ENCODE measurements at places on chromosomes 3 and 15. TPM values are rescaled to one million over a fixed set of nuclear protein-coding genes. Genes with fewer than 3 reads are reported as not detected.
A peak's percentile ranks its signal among the peaks of the same experiment; 100 is the strongest.

- DNase-seq, result no peak
These were observed 26.7 kb downstream of the CEP70 start for GRCh38 chr3:138567403-138567802.

DNA sequence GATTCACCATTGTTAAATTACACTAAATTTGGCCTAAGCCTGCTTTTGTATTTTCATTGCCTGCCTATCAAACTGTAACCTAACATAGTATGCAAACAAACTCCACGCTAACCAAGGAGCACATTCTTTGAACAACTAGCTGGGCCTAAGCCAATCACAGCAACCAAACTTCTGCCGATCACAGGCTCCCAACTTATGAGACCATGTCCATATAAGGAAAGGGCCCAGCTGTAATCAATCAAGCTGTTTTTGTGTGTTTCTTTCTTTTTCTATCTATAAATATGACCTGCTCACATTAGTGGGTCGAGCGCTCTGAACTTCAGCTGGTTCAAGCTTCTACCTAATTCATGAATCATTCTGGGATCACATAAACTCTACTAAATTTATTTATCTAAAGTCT, 473.6 kb downstream of the SI start:
- no peak for DNase-seq

- DNase-seq, result no peak
These were observed 189.0 kb upstream of the HES1 start for GRCh38 chr3:193946945-193947344.

GRCh38 chr15:66644000-66644787, 57.8 kb upstream of the SMAD6 start:
- no peak for DNase-seq

GRCh38 chr3:27730774-27731659, 8.9 kb upstream of the EOMES start:
- DNase-seq, result no peak

GRCh38 chr3:38638354-38638753, 11.1 kb downstream of the SCN5A start:
- DNase-seq, result no peak

- DNase-seq, result no peak
These were observed 215.5 kb upstream of the KCNMB2 start for GRCh38 chr3:178320456-178321351.

DNA sequence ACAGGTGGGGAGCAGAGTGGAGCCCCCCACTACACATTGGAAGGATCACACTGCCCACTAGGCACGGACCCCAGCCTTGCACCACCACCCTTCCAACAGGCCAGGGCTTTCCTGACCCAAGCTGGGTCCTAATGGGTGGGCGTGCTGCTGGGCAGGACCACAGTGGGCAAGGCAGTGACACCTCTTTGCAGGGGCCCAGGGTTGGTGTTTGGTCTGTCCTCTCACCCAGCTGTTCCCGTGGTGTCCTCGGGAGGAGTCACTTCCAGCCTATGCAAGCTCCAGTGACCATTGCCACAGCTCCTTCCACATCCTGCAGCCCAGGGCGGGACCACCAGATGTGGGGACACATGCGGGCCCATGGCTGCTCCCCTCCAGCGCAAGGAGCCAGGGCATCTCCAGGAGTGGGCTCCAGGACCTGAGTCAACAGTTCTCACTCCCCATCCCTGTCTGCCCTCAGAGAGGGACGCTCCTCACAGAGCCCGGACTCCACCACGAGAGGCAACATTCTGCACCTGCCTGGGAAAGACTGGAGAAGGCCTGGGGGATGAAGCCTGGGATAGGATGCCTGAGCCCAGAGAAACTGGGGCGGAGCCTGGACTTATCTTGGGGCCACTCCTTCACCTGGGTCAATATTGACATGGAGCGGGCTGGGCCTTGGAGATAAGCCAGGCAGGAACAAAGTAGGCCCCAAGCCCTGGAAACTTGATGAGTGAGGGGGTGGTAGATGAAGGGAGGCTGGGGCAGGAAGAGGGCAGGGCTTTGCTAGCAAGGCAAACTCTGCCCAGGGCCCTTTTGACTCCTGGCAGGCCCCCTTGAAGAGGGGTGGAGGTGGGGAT, 3.9 kb upstream of the VILL start:
- DNase-seq, result peak; percentile 58

GRCh38 chr3:174159604-174160003, 699.5 kb upstream of the NAALADL2 start:
- no peak for DNase-seq

The IL12A gene
- total RNA-seq, result not detected

The SLC51A gene
- total RNA-seq, result not detected

- no peak for DNase-seq
These were observed 2.7 kb downstream of the ALS2CL start for GRCh38 chr3:46690798-46691197.

The SPTSSB gene
- total RNA-seq, result not detected

GRCh38 chr3:24457719-24458118, 36.9 kb downstream of the THRB start:
- DNase-seq, result no peak

The ADGRG7 gene
- not detected for total RNA-seq

- DNase-seq, result no peak
These were observed 33.3 kb downstream of the ZNF609 start for GRCh38 chr15:64493641-64494040.

- DNase-seq, result no peak
These were observed 7.8 kb upstream of the ICE2 start for GRCh38 chr15:60486742-60487141.

GRCh38 chr15:89500397-89501270, 4.3 kb upstream of the RHCG start:
- no peak for DNase-seq

The SIDT1 gene
- total RNA-seq, result not detected

The TLR9 gene
- total RNA-seq, result not detected

DNA sequence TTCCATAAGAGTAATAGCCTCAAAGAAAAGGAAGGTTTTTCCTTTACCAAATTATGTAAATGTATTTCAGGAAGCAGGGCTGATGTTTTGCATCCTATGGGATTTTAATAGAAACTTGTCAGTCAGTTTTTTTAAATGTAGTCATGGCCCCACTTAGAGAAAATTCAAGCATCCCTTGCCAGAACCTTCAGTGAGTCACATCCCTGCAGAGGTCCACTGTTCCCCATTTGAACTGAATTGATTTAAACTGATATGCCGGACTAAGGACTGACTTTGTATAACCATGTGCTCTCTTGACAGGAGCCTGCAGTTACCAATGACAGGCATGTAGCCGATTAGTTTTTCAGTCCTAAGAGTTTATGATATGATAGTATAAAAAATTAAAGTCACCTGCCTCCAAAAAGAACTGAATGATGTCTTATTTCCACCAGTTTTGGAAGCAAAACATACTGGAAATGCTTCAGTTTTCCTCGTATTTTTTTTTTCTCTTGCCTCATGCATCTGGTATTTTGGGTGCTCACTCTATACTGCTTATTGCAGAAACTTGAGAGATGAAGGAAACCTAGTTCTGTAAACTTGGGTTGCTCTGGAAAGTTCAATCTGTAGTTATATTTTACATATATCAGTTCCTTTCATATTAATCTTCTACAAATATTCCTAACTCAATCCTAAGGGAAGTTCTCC, 30.7 kb downstream of the LRTM1 start:
- no peak for DNase-seq

GRCh38 chr3:187183210-187183862, 13.9 kb upstream of the RTP1 start:
- no peak for DNase-seq

DNA sequence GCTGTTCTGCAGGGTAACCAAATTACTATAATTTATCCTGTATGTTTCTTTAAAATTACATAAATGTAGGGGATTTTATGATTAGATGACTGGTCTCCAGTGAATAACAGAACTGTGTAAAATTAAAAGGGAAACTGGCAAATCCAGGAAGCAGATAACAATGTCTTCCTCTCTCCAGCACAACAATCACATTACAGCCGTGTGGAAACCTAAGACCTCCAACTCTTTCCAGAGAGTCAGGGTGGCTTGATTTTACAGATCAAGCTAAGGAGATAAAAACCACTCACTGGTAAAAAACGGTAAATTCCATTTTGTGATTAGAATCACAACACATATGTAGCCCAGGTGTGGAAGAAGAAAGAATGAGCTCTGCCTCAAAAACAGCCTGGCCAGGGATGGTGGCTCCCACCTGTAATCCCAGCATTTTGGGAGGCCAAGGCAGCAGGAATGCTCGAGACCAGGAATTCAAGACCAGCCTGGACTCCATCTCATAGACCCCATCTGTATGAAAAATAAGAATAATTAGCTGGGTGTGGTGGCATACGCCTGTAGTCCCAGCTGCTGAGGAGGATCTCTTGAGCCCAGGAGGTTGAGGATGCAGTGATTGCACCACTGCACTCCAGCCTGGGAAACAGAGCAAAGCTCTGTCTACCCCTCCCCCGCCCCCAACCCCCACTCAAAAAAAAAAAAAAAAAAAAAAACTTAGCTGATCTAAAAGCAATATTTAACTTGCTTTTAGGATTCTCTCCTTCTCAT, 29.0 kb downstream of the IL17RD start:
- no peak for DNase-seq

- no peak for DNase-seq
These were observed 462.3 kb upstream of the PPP2R3A start for GRCh38 chr3:135503065-135503759.

The ZNF662 gene
- total RNA-seq, result 7.7 TPM

The GP5 gene
- total RNA-seq, result 0.11 TPM

DNA sequence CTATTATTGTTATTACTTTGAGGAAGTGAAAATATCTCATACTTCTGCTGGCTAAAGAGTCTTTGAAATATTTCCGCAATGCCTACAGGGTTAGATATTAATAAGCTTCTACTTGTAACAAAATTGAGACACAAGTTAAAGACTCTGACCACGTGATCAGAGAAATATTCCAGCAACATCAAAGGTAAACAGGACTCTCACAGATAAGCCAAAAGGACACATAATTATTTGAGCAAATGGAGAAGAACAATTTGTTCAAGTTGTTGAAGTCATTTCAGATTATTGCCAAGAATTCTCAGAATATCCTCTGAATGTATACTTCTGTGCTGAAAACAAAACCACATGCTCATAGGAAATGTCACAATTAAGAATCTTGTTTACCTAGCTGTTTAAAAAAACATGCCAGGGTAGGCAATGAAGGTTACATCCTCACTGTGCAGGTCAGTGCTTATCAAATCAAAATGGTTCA, 225.8 kb upstream of the ALCAM start:
- DNase-seq, result no peak

The DUOXA1 gene
- 4.2 TPM for total RNA-seq

The STARD5 gene
- 4.8 TPM for total RNA-seq

DNA sequence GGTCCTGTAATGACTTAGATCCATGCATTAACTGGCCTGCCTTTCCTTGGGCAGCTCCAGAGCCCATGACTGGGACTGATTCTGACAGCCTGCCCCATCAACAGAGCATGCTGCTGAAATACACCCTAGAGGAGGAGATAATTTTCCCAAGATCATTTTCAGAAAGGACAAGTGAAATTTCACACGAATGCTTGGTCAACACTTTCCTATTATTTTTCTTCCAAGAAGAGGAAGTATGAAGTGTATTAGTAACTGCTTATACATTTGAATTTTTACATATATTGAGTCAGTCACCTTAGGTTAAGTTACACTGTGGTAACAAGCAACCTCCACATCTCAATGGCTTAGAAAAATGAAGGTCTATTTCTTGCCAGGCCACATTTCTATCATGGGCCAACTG, 9.7 kb upstream of the NMNAT3 start:
- DNase-seq, result no peak

Data from ascending aorta (tissue), 2 donors.